ENCODE measurements at places on chromosomes 2 and 18.

DNA sequence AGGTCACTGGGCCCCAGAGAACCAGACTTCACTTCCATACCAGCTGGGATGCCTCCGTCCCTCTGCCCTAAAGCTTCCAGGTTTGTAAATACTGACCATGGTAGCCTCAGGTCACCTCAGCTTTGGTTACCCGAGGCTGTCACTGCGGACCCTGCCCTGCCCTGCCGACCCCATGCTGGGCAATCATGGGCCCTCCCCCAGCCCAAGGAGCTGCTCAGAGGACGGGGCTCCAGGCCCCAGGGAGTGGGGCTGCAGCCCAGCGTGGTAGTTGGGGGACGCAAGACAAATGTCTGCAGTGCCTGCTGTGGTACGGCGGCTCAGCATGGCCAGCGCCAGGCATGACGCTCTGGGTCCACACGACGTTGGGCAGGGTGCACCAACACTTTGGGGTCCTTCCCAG lies 25.3 kb downstream of the RAMP1 start:
- DNase-seq = no peak

GRCh38 chr2:238632181-238633060 lies 205.7 kb downstream of the ASB1 start:
- no peak for DNase-seq

GRCh38 chr2:23505984-23506380 lies 121.0 kb downstream of the KLHL29 start:
- DNase-seq = no peak

DNA sequence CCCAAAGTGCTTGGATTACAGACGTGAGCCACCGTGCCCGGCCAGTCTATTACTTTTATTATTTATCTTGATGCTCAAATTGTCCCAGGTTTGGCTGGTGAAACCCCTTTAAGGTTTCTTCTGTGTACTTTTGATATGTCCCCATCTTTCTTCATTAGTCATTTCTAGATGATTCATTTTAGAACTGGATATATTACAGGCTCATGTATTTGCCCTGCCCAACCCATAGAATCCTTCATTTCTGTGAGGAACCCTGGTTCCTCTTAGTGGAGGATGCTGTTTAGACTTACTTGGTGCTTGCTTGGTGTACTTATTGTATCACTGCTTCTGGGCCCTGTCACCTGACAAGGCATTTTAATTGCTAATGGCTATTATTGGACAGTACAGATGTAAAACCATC lies 40.1 kb downstream of the KCMF1 start:
- no peak for DNase-seq

DNA sequence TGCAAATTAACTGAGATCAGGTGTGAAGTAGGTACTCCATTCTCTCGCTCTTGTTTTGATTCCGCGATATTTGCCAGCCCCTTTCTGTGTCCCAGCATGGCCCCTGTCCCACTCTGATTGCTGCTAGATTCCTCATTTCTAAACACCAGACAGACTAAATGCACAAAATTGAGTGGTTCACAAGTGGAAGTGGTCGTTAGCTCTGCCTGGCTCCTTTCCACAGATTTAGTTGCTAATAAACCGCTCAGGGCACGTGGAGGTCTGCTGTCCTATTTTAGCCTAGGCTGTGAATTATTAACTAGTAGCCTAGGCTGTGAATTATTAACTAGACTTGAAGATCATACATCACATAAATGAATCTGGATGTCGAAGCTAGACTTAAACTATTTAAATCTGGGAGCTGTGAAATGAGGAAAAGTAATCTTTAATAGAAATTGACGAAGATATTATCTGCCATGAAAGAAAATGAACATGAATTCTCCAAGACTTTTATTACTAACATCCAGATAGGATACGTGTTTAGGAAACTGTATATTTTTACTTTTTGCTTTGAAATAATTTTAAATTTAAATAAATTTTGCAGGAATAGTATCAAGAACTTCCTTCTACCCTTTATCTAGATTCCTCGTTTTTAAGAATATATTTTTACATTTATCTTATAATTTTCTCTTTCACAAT lies 3.7 kb downstream of the IL1RL2 start:
- no peak for DNase-seq
